SJCRH30 (cell line): ENCODE measurements at places on chromosomes 6 and 20. TPM values are rescaled to one million over a fixed set of nuclear protein-coding genes. Genes with fewer than 3 reads are reported as not detected.

- no peak overlapping the region for H3K27ac ChIP-seq
- peaks cover 13% of the 10 kb centered on the region for H3K4me1 ChIP-seq
- no peak overlapping the region for H3K4me3 ChIP-seq
- no peak for DNase-seq
These were observed 45.6 kb downstream of the FOXO3 start for GRCh38 chr6:108606250-108606690.

GRCh38 chr6:169229615-169230321, 23.9 kb downstream of the THBS2 start:
- DNase-seq = no peak
- no peaks in the 10 kb centered on the region for H3K36me3 ChIP-seq
- H3K4me3 ChIP-seq = peak overlapping the region; percentile 23
- no peak overlapping the region for H3K27ac ChIP-seq

LY6G6C gene
- not detected in 2 replicates for total RNA-seq

LY6G6F gene
- total RNA-seq = not detected in 2 replicates

DNA sequence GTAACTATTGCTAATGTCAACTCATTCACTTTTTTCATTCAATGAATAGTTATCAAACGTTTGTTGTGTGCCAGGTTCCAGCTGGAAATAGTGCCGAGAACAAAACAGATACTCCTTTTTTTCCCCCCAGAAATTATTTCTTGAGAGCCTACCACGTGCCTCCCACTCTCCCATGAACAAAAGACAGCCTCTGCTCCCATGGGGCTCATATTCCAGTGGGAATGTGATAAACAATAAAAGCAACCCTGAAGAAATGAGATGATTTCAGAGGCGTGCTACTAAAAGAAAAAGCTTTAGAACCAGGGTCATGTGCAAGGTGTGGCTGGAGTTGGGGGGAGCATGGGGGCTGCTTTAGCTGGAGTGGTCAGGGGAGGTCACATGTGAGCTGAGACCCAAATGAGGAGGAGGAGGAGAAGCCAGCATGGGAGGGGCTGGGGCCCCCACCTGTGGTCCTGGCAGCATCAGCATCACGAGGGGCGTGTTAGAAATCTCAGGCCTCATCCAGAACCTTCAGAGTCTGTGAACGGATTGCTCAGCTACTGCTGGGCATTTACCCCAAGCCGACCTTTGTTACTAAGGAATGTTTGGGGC, 157.4 kb downstream of the EYA2 start:
- peaks cover 30% of the 10 kb centered on the region for H3K36me3 ChIP-seq
- no peaks in the 10 kb centered on the region for H3K4me1 ChIP-seq
- no peak overlapping the region for H3K27ac ChIP-seq
- H3K4me3 ChIP-seq = no peak overlapping the region
- DNase-seq = no peak

- no peaks in the 10 kb centered on the region for H3K36me3 ChIP-seq
- H3K4me1 ChIP-seq = no peaks in the 10 kb centered on the region
- DNase-seq = no peak
- no peak overlapping the region for H3K27ac ChIP-seq
- no peaks in the 10 kb centered on the region for H3K27me3 ChIP-seq
These were observed 242.9 kb downstream of the NRN1 start for GRCh38 chr6:5763871-5764270.

- H3K4me1 ChIP-seq = peaks cover 12% of the 10 kb centered on the region; the same call in 1 of the 2 replicates
- no peaks in the 10 kb centered on the region for H3K27me3 ChIP-seq
- no peak for DNase-seq
- H3K4me3 ChIP-seq = no peak overlapping the region
These were observed 2.3 kb downstream of the MANBAL start for GRCh38 chr20:37291724-37292126.

GRCh38 chr6:63352544-63353285, 32.9 kb upstream of the LGSN start:
- H3K36me3 ChIP-seq = no peaks in the 10 kb centered on the region
- H3K4me3 ChIP-seq = no peak overlapping the region
- 0 out of 2 replicates have a peak, but pooled peaks cover 4% of the 10 kb centered on the region for H3K27me3 ChIP-seq
- no peak overlapping the region for H3K27ac ChIP-seq
- DNase-seq = peak; percentile 22
